ENCODE measurements at places on chromosomes 2 and 18. TPM values are rescaled to one million over a fixed set of nuclear protein-coding genes. Genes with fewer than 3 reads are reported as not detected.

Gene VWA3B
- 0.73 TPM for total RNA-seq

Gene ZFP36L2
- 6.6 TPM for total RNA-seq

Gene EPG5
- 47.4 TPM for total RNA-seq

Gene INPP5D
- 4.9 TPM for total RNA-seq

Gene OTOF
- 1.4 TPM for total RNA-seq
